ENCODE measurements at places on chromosomes 3 and 15.

GRCh38 chr3:108021131-108021530 lies 69.7 kb downstream of the CD47 start:
- no peak for DNase-seq

DNA sequence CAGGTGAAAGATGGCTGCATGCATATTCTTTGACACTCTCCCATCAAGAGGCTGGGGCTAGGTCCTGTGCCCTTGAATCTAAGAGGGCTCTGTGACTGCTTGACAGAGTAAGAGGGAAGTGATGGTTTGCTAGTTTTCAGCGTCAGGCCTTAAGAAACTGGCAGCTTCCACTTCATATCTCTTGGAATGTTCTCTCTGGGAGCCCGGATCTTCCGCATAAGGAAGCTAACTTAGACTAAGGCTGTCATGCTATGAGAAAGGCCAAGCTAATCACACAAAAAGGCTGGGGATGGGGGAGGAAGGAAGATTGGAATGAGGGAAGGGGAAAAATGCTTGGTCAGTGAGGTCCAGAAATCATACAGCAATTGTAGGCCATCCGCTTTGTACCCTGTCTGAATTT lies 50.0 kb downstream of the MB21D2 start:
- DNase-seq = no peak

- no peak for DNase-seq
These were observed 166.8 kb upstream of the LPP start for GRCh38 chr3:187987187-187987586.

DNA sequence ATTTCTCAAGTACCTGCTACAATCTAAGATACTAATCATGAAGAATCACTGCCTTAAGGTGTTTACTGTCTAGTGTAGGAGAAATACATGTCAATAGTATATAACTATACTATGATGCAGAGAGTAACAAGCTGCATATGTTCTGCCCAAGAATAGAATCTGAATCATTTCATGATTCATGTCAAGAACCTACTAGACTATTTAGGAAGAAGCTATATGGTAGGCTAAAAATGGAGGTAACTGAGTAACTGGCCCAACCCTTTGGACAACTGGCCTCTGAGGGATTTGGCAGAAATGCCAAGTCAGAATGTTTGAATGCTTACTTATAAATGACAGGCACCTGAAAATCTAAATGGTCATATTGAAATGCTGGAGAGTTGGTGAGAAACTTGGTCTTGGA lies 59.9 kb upstream of the DGKG start:
- no peak for DNase-seq

DNA sequence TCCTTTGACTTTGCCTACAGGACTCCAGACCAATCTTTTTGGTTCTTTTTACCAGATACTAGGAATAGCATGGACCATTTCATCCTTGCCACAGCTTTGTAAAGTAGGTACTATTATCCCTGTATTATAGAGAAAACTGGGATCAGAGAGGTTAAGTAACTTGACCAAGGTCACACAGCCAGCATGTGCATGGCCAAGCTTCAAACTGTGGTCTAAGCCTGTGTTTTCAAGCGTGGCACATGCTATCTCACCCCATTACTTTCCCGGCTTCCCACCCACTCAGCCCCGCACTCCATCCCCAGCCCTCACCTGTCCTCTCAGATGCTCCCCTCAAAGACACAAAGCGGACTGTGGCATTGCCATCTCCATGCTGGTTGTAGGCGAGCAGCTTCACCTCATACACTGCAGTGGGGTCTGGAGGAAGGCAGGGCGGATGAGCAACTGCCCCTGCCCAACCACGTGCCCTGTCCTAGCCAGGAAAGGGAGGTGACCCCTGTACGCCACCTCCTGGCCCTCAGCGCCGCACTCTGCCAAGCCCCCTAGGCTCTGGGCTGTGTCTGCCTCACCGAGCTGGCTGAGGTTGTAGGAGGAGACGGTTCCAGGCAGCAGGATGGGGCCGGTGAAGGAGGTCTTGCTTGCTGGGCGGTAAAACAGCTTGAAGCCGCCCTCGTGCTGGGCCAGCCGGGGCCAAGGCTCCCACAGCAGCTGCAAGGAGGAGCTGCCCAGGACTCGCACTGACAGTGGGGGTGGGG lies 25.7 kb downstream of the RNU5B-1 start:
- no peak for DNase-seq

GRCh38 chr15:75043509-75044257 lies 20.3 kb downstream of the PPCDC start:
- DNase-seq = no peak

DNA sequence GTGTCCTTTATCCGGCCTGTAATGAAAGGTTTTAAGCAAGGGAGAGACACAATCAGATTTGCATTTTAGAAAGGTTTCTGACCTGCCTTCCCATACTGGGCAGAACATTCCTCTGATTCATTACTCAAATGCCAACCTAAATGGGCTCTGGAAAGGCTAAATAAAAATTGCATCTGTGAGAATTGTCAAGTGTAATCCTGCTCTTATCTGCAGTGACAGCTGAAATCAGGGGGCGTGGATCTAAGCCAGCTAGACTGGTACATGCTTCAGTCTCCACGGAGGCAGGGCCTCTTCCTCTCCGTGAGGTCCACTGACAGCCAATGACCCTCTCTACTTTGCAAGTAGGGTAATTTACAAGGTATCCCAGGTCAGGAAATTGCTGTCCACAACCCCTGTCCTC lies 32.5 kb upstream of the MINAR1 start:
- no peak for DNase-seq

- no peak for DNase-seq
These were observed 414.9 kb downstream of the NAALADL2 start for GRCh38 chr3:175274056-175274455.
